ENCODE measurements at places on chromosomes 3 and 15.
A peak's percentile ranks its signal among the peaks of the same experiment; 100 is the strongest.

- DNase-seq: no peak
These were observed 72.2 kb downstream of the ATP8B4 start for GRCh38 chr15:50046867-50047266.

- DNase-seq: no peak
These were observed 44.6 kb downstream of the RFX7 start for GRCh38 chr15:56199038-56199437.

DNA sequence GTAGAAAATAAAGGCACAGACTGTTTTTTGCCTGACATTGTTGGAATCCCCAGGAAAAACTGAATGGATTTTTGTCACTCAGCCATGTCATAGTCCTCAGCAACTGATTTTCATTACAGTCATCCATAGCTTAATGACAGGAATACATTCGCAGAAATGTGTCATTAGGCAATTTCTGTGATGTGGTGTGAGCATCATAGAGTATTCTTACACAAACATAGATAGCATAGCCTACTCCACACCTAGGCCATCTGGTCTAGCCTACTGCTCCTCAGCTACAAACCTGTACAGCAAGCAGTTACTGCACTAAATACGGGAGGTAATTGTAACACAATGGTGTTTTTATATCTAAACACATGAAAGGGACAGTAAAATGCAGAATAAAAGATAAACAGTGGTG is 34.4 kb upstream of the FBN1 start:
- DNase-seq: no peak

GRCh38 chr3:4491855-4492207 is 1.3 kb upstream of the ITPR1 start:
- no peak for DNase-seq

DNA sequence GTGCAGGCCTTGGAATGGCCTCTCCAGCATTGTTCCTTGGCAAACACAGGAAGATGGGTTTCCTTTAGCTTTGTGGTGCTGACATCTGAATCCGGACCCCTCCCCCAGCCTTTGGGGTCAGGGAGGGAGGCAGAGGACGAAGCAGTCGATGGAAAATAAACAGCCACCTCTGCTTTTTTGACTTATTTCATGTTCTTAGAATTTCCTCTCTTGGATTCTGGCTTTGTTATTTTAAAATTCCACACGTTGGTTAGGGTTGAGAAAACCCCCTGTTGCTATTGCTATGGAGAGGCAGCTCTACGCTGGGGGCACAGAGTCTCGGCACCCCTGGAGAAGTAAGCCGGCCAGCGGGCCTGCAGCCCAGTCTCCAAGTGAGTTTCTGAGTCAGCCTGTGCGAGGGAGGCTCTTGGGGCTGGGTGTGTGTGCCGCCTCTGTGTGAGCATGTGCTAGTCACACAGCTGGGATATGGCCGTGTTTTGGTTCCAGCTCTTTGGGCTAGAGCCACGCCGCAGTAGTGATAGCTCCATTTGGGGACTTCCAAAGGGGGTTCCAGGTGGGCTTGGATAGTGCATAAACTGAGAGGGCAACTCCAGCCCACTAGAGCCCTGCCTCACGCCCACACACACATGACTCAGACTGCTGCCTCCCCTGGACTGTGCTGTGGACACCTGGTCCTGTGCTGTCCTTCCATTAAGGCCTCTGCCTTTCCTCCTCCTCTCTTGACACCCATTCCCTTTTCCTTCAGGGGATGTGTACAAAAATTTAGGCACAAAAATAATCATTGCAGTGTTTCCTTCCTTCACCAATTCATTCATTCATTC is 58.8 kb downstream of the AMOTL2 start:
- no peak for DNase-seq

GRCh38 chr3:139355476-139355875 is 11.7 kb downstream of the MRPS22 start:
- no peak for DNase-seq

- no peak for DNase-seq
These were observed 134.3 kb downstream of the ATP10A start for GRCh38 chr15:25728816-25729215.

DNA sequence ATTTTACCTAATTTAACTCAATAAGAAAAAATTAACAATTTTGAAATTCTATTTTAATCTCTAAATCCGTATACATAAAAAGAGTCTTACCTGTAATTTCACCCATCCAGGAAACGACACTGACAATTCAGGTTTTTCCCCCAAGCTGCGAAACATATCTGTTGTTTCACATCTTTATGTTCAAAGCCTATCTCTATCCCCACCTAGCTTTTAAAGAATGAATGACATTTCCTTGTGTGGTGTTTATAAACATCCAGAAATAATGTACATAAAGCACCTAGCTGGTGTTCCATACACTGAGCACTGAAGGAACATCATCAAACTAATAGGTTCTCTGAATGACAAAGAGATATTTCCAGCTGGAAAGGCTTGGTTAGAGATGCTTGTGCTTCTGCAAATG is 867.8 kb downstream of the SQOR start:
- DNase-seq: no peak

GRCh38 chr15:99264125-99264524 is 12.8 kb downstream of the LRRC28 start:
- no peak for DNase-seq

DNA sequence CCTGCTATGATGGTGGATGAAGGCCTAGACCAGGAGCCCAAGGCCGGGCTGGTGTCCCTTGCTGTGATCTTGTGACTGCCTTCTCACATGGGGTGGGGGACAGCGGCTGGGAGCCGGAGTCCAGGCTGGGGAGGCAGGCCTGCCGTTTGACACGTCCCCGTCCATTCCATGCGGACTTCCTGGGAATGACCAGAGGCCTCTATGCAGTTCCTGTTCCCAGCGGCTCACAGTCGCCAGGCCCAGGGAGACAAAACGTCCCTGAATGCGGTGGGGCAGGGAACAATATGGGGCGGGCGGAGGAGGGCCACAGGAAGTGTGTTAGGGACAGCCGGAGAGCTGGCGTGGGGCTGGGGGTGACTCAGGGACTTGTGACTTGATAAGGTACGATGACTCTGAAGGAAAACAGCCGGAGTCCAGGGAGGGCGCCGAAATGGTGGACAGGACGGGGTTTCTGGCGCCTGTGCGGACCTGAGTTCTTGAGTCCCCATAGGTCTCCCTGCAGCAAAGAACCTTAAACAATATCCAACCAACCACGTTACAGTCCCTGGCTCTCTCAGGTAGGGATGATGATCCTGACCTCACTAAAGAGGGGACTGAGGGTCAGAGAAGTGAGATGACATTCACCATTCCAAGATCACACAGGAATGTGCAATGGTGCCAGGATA is 40.5 kb upstream of the SMAD6 start:
- no peak for DNase-seq

DNA sequence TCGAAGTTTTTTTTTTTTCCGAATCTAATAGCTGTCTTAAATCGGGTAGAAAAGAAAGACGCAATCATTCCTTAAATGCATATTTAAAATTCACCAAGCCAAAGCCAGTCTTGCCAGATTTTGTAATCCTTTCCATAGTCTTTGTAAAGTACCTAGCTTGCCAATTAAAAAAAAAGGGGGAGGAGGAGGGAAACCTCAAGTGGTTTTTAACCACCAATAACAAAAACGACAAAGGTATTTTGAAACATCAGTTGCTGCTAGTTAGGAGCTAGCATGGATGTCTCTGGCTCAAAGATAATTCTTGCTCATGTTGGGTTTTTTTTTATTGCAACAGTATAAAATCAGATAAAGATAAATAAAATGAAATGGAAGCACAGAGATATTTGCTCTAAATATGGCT is 187.9 kb downstream of the MECOM start:
- no peak for DNase-seq

DNA sequence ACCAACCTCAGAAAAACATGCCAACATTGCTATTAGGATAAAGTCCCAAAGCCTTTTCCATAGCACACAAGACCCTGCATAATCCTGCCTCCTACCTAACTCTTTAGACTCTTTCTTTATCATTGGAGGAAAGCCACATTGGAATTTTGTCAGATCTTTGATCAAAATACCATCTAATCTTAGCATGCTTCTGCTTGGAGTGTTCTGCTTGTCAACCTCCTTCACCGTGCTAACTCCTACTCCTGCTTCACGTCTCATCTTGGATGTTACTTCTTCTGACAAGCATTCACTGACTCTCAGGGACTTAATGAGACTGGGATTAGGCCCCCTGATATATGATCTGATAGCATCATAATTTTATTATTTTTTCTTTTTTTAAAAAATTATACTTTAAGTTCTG is 7.4 kb upstream of the GLCE start:
- DNase-seq: no peak

DNA sequence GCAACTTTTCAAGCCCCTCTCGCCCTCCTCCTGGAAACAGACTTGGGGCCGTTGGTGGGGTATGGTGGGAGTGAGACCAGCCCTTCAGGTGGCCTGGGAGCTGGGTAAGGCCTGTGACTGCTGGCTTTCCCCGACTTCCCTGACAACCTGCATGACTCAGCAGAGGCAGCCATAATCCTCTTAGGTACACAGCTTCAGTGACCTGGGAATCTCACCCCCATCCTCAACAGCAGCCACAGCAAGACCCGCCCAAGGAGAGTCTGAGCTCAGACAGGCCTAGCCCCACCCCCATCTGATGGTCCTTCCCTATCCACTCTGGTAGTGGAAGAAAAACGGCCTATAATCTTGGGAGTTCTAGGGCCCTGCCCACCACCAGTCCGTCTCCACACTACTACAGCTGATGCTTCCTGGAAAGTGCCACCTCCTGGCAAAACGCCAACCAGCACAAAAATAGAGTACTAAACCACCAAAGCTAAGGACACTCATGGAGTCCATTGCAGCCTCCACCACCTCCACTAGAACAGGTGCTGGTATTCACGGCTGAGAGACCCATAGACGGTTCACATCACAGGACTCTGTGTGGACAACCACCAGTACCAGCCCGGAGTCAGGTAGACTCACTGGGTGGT is 13.1 kb upstream of the SLC27A2 start:
- DNase-seq: no peak

- DNase-seq: no peak
These were observed 236.8 kb downstream of the TLE3 start for GRCh38 chr15:69860921-69861320.

DNA sequence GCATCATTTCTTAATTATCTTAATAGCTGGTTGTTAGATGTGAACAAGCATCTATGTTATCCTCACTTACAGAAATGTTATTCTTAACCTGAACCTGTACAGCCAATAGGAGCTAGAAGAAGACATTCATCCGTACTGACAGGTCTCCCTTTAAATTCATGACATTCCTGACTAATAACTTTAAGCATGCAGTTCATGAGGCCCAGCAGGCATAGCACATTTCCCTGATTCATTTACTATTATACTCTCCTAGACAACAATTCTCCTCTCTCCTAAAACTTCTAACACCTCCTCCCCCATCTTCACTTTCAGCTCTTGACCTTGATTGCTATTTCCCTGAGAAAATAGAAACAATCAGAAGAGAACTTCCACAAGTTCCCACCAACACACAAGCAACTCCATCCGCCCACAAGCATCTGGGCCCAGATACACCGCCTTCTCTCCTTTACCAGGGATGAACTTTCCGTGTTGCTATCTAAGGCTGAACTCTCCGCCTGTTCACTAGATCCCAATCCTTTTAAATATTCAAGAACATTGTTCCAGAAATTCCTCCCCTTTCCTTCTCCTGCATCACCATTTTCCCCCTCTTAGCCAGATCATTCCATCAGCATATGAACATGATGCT is 62.9 kb upstream of the SPRED1 start:
- no peak for DNase-seq

DNA sequence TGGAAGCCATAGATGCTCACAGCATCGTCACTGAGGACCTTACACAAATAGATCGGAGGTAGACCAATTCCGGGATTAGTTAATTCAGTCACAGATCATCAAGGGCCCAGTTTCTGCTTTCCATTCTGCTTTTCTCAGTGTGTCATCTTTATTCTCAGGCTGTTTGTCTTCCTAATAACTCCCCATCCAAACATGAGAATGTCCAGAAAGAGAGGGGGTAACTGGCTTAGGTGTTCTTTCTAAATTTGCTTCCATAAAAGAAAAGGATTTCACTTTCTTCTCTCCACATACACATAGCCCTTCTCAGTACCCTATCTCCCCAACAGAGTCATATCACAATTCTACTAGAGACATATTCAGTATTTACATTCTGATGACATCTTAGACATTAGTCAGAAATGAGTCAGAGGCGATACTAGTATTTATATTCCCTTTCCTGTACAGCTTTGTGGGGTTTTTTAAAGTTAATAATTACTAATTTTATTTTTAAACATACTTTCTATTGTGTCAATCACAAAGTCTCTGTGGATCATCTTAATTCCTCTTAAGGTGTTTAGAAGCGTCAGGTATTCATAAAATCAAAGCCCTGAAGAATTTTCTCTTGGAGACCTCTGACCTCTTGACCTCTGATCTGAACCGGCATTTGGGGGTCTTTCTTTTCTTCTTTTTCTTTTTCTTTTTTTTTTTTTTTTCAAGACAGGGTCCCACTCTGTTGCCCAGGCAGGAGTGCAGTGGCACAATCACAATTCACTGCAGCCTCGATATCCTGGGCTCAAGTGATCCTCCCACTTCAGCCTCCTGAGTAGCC is 24.3 kb upstream of the IL12A start:
- DNase-seq: no peak

- DNase-seq: peak; percentile 59
These were observed 146.6 kb downstream of the SERPINI1 start for GRCh38 chr3:167882057-167882667.

DNA sequence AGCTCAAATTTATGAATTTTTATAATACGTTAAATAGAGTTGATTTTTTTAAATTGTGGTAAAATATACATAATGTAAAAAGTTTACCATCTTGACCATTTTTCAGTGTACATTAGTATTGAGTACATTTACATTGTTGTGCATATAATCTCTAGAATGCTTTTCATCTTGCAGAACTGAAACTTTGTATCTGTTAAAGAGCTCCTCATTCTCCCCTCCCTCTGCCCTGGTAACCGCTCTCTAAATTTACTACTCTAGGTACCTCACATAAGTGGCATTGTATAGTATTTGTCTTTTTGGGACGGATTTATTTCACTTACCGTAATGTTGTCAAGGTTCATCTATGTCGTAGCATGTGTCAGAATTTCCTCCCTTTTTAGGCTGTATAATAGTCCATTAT is 13.6 kb downstream of the TBC1D23 start:
- no peak for DNase-seq

DNA sequence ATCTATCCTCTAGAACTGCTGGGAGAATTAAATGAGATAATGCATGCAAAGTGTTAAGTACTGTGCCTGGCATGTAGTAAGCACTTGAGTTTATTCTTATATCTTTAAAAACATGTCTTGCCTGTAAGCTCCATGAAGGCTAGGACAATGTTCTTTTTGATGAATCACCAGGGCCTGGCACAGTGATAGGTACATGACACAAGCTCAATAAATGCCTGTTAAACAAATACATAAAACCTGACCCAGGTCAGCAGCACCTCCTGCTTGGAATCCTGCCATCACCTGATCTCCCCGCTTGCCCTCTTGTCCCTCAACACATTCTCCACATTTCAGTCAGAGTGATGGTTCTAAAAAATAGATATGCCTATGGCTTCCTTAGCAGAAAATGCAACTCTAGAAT is 186.8 kb downstream of the CHST2 start:
- no peak for DNase-seq

DNA sequence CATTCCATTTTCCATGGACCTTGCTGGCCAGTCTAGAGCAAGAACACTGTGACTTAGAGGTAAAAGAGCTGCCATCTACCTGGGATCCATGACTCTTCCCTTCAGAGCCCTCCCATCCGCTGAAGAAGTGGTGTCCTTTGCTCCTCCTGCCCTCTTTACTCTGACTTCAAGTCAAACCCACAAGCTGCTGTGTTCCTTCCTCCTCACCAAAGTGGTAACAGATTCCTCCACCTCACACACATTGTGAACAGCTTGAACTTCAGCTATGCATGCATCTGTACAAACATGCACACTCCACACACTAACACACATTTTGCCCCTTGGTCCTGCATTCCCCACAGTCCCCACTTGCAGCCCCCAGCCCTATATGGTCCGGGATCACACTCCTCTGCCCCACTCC is 990 bp downstream of the IQCF5 start:
- no peak for DNase-seq
